ENCODE measurements at places on chromosomes 16 and 17.

- no peak for DNase-seq
Measured at GRCh38 chr16:9012330-9012729, 48.6 kb upstream of the USP7 start.

GRCh38 chr17:67316781-67317180 lies 49.6 kb downstream of the PSMD12 start:
- DNase-seq = no peak

DNA sequence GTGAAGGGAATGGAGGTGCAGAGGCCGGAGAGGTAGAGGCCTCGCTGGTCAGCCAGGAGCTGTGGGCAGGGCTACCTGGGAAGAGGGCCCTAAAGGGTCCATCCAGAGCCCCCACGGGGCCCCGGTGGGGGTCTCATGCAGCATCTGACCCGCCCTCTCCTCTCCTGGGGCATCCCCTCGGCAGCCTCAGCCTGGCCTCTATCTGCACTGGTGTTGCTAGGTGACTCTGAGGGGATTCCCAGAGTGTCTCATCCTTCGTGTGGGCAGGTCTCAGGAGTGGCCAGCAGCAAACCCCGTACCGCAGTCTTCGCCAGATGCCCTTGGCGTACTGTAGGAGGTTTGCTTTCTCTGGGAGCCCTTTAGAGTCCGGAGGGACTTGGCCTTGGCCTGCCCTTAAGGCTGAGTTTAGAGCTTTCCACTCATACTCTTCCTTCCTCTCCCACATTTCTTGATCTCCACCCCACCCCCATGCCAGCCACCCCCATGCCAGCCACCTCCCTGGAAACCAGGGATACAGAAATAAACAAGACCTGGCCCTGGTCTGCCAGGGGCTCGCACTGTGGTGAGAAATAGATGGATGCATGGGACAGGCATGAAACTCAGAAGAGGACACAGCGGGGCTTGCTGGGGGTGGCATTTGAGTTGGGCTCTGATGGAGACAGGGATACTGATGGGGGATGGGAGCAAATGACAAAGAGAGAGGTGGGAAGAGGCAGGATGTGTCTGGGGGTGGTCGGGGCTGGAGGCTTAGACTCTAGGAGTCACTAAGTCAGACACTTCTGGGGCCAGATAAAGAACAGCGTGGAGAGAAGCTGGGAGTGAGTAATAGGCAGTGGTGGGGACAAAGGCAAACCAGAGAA lies 9.9 kb downstream of the SLC5A10 start:
- DNase-seq = no peak

DNA sequence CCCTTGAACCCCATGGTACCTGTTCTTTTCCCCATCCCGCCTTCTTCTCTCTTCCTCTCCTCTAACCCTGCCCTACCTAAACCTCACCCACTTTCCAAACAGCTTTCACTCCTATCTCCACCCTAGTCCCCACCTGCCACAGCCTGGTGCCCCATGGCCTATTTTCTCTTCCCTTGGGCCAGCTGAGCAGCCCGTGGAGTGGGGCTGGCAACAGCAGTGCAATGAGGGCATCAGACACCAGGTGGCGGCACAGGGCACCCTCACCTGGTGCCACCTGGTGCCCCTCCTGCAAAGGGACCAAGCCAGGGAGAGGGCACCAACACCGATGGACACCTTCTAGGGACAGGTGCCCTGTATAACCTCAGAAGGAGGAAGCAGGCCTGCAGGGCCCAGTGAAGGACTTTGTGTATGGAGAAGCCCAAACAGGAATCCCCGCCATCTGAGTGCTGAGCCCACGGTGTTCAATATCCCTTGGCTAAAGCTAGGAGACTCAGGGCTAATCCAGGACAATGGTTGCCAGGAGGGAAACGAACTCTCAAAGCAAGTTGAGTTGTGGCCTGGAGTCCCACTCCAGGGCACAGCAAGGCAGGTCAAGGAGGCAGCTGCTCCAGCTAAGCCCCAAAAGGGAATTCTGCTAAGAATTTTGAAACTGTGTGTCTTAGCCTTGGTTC lies 4.0 kb upstream of the ABCC3 start:
- no peak for DNase-seq

DNA sequence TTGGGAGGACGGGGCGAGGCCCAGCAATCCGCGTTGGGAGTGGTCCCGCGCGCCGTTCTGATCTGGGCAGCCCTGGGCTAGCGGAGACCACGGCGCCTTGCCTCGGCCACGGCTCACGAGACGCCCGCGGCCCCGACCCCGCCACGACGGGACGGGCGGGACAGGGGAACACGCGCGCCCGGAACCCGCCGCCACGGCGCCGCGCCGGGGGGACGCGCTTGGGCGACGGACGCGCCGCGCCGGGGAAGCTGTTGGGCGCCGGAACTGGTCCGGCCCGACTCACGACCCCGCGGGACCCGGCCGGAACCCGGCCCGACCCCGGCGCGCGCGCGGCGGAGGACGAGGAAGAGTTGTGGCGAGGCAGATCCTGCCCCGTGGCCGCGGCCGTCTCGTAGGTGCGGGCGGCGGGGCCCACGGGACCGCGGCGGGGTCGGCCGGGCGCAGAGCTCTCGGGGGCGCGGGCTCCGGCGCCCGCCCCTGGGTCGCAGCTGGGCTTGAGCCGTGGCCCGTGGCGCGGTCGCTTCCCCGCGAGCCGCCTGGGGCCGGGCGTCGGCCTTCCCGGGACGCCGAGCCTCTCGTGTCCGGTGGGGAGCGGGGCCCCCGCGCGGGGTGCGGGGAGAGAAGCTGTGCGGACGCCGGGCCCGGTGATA lies at the start of gene ACSF3:
Gene ACSF3 (plus strand): TSS at position 251 of the 650 bp plus-strand sequence. CDS start 6,830 bp downstream, outside the sequence.
- DNase-seq = no peak

- DNase-seq = no peak
Measured at GRCh38 chr16:8708536-8708935, 34.1 kb downstream of the ABAT start.
